Ammon's horn (tissue), 1 donor: ENCODE measurements at places on chromosomes 12 and 14.
A peak's percentile ranks its signal among the peaks of the same experiment; 100 is the strongest.

GRCh38 chr12:94678849-94679248 is 28.5 kb upstream of the TMCC3 start:
- no peak for DNase-seq

- DNase-seq, result no peak
Observed at GRCh38 chr12:132447731-132448462, 42.1 kb upstream of the FBRSL1 start.

DNA sequence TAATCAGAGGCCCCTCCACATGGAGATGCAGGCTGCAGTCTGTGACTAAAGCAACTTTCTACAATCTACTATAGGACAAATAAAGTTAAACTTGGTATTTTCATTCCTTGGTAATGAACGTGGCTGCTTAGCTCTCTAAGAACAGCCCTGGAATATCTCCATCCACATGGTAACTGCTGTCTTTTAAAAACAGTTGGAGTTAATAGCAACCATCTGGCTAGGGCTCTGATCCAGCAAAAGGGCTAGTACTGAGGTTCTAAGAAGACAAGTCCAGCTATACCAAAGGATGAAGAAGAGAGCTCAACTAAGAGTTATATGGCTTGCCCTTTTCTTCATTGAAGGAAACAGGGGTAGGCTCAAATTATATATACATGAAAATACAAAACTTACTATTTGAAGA is 920.1 kb downstream of the FLRT2 start:
- DNase-seq, result no peak

GRCh38 chr12:31578632-31579031 is 12.3 kb downstream of the DENND5B start:
- DNase-seq, result peak; percentile 70

DNA sequence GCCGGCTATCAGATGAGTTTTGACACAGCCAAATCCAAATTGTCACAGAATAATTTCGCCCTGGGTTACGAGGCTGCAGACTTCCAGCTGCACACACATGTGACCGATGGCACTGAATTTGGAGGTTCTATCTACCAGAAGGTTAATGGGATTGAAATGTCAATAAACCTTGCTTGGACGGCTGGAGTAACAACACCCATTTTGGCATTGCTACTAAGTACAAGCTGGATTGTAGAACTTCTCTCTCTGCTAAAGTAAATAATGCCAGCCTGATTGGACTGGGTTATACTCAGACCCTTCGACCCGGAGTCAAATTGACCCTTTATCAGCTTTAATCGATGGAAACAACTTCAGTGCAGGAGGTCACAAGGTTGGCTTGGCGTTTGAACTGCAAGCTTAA is 100.2 kb upstream of the EVL start:
- no peak for DNase-seq

GRCh38 chr12:13559318-13559978 is 362.9 kb downstream of the EMP1 start:
- DNase-seq, result no peak

DNA sequence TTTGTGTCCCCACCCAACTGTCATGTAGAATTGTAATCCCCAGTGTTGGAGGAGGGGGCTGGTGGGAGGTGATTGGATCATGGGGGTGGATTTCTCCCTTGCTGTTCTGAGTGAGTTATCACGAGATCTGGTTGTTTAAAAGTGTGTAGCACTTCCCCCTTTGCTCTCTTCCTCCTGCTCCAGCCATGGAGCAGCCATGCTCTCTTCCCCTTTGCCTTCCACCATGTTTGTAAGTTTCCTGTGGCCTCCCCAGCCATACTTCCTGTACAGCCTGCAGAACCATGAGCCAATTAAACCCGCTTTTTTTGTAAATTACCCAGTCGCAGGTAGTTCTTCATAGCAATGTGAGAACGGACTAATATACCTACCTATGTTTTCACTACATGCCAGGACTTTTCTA is 2.6 kb upstream of the POC1B start:
- DNase-seq, result no peak

- no peak for DNase-seq
Observed at GRCh38 chr12:92365836-92366235, 220.2 kb upstream of the BTG1 start.

- peak; percentile 91 for DNase-seq
Observed at GRCh38 chr12:132956011-132956788, at the start of gene ZNF605. ZNF605 (minus strand) TSS chr12:132956306; CDS start chr12:132945635, 10,671 bp downstream.

DNA sequence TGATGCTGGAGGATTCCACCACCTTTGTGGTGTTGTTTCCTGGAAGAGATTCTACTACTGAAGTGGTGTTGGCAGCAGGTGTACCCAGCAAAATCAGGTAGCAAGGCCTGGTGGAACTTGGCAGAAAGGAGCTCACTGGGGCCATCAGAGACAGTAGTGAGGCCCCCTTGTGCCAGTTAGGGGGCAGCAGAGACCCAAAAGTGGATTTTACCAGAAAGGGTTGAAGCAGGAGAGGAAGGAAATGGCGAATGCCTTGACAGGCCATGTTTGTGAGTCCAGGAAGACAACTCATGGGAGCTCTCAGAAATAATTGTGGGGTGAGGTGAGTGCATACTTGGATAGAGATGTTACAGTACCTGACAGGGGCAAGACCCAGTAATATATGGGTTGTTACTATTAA is 137.7 kb upstream of the FGD4 start:
- DNase-seq, result no peak

- no peak for DNase-seq
Observed at GRCh38 chr12:92552412-92553108, 150.2 kb upstream of the PLEKHG7 start.

GRCh38 chr12:104216521-104216924 is 944 bp downstream of the TXNRD1 start:
- DNase-seq, result no peak

DNA sequence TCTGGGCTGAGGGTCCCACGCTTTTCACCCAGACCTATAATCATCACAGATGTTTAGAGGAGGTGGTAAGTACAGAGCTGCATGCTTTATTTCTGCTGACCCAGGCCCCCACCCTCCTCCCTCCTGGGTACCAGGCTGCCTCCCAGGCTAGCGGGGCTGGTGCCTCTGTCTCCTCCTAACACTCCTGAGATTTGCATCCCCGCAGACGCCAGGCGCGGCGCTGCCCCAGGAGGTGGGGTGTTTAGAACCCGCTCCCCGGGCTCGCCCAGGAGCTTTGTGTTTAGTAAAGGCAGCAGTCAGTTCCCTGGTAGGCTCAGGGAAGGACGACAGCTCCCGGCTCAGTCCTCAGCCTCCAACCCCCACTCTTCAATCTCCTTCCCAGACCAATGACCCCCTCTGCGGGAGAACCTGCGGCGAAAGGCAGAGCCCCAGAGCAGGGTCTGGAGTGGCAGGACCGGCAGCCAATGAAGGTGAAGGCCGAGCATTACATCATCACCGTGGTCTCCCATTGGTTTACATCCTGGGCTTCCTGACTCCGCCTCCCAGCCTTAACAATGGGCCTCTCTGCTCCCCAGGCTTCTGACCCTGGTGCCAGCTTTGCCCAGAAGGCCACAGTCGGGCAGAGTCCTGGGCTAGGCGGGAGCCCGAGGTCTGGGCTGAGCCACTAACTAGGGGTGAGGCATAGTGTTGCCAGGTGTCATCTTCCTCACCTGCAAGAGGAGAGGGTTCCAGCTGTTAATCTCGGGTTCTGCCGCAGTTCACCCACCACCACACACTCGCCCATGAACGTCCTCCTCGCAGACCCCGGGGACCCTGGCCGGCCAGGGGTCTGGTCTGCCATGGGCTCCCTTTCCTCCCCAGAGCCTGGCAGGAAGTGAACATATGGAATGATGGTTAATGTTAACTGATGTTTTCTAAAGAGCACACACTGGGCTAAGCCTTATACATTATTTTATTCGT is 57.5 kb downstream of the CALM1 start:
- DNase-seq, result peak; percentile 99

- DNase-seq, result no peak
Observed at GRCh38 chr14:71410578-71411284, 503.5 kb downstream of the PCNX1 start.

DNA sequence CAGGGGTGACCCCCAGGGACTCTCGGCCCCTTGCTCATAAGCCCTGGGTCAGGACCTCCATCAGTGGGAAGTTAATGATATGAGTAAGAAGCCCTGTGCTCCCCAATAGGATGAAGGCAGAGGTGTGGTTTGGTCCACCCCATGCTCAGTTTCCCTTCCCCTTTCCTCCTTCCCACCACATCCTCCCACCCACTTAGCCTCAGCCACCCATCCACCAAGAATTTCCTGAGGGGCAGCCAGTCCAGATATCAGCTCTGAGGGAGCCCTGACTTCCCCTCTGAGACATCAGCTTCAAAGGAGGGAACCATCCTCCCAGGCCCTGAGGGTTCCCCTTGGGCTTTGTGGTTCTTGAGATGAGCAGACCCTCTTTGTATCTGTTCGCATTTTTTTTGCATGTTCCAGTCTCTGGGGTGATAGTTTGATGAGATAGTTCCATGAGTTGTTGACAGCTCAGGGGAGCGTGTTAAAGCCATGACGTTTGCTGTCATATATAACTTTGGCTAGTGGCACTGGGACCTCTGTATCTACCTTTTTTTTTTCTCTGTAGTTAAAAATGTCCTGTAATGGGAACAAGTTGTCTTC is 71.2 kb downstream of the LGMN start:
- peak; percentile 75 for DNase-seq

DNA sequence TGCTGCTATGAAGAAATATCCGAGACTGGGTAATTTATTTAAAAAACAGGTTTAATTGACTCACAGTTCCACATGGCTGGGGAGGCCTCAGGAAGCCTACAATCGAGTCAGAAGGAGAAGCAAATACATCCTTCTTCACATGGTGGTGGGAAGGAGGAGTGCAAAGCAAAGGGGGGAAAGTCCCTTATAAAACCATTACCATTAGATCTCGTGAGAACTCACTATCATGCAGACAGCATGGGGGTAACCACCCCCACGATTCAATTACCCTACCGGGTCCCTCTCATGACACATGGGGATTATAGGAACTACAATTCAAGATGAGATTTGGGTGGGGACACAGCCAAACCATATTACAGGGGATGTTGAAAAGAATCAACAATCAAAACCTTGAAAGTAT is 74.9 kb downstream of the PPM1H start:
- no peak for DNase-seq

DNA sequence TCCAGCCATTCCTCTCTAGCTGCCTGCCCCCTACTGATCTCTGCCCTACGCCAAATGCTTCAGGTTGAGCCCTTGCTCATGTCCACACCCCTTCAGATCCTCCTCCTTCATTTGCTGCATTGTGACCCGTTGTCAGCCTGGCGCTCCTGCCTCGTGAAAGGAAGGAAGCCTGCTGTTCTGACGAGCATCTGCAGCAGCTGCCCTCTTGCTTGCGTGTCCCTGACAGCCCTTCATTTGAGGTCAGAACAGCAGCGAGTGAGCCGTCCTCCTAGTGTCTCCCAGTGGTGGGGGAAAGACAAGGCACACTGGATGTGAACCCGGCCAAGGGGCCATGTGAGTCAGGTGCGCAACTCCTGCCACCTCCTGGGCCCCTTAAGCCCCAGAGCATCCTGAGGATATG is 3.0 kb upstream of the PIANP start:
- no peak for DNase-seq

DNA sequence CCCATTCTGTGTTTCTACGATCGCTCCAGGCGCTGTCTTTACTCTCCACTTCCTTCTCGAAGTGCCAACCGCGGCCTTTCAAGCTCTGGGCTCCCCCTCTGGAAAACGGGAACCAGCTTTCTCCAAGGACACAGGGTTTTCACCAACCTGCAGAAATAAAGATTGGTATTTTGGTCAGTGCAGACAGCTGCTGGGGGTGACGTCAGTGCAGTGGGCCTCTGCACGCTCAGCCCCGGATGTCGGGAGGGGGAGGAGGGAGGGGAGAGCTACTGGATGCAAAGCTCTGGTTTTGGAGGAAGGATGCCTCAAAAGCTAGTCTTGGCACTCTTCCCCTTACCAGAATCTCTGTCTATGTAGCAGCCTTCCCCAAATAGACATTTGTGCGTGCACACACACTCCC is 19.9 kb downstream of the HRK start:
- DNase-seq, result peak; percentile 79

- DNase-seq, result peak; percentile 65
Observed at GRCh38 chr12:122839907-122840554, 4.8 kb downstream of the HIP1R start.

DNA sequence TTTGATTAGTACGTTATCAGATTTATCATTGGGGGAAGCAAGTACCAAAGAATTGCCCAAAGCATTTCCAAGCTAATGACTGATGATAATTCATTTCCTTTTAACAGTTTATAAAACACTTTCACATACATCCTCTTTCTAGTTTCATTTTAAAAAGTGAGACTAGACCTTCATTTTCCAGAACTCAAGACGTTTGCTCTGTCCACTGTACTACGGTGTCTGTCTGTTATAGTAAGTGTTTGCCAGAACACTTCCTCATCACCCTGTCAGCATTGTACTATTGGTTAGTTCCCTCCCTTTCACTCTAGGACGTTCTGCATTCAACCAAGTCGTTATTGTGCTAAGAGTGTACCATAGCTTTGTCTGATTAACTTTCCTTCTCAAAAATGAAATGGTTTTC is 81.7 kb upstream of the TMEM263 start:
- no peak for DNase-seq

DNA sequence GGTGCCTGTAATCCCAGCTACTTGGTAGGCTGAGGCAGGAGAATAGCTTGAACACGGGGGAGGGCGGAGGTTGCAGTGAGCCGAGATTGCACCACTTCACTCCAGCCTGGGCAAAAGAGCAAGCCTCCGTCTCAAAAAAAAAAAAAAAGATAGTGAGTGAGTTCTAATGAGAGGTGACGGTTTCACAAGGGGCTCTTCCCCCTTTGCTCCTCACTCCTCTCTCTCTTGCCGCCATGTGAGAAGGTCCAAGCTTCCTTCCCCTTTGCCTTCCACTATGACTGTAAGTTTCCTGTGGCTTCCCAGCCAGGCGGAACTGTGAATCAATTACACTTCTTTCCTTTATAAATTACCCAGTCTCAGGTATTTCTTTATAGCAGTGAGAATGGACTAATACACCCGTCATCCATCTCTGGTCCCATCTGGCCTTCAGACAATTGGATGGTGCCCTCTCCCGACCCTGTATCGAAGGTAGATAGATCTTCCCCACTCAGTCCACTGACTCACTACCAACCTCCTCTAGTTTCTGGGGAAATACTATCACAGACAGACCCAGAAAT is 27.0 kb upstream of the RCOR1 start:
- peak; percentile 54 for DNase-seq

- DNase-seq, result no peak
Observed at GRCh38 chr12:79778802-79779448, 88.2 kb upstream of the PAWR start.

- DNase-seq, result no peak
Observed at GRCh38 chr14:41392226-41392625, 214.4 kb upstream of the LRFN5 start.

DNA sequence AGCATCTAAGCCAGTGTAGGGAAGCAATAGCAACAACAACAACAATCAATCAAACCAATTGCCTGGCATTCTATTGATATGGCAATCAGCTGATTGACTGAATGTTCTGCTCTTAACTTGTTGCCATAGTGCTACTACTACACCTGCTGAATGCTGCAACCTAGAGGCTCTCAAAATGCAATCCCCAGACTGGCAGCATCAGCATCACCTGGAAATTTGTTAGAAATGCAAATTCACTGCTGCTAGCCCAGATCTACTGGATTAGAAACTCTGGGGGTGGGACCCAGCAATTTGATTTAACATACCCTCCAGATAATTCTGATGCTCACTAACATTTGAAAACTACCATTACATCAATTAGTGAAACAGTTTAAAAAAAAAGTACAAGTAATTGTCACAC is 363.6 kb downstream of the SNAPC1 start:
- no peak for DNase-seq
